ENCODE measurements at places on chromosomes 7 and 10.

DNA sequence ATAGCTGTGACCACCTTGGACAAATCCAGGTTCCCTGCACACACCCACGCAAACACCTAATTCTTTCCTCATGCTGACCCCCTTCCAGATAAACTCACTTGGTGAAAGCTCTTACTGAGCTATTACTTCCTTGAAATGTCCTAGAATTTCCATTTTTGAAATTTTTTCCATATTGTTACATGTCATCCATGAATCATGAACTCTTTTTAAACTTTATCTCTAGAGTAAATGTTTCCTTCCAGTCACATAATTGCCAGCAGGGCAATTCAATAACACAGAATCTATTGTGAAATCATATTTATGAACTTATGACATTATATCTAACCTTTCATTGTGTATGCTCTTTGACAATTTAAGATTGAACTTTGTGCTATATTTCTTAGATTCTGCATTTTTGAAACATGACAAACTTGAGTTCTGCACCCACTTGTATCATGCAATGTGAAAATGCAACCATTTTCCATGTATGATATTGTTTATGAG lies 26.8 kb upstream of the FGL2 start:
- no peak for DNase-seq

DNA sequence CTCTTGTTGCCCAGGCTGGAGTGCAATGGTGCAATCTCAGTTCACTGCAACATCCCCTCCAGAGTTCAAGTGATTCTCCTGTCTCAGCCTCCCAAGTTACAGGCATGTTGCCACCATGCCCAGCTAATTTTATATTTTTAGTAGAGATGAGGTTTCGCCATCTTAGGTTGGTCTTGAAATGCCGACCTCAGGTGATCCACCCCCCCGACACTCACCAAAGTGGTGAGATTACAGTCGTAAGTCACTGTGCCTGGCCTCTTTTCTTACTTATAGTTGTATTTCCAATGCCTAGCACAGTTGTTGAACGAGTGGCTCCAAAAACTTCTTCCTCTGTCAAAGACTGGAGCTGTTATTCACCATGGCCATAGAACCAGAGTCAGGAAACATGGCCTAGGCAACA lies 6.7 kb downstream of the RNF216 start:
- no peak for DNase-seq

- DNase-seq = no peak
Measured at GRCh38 chr10:48214716-48215485, 59.6 kb downstream of the FRMPD2 start.

DNA sequence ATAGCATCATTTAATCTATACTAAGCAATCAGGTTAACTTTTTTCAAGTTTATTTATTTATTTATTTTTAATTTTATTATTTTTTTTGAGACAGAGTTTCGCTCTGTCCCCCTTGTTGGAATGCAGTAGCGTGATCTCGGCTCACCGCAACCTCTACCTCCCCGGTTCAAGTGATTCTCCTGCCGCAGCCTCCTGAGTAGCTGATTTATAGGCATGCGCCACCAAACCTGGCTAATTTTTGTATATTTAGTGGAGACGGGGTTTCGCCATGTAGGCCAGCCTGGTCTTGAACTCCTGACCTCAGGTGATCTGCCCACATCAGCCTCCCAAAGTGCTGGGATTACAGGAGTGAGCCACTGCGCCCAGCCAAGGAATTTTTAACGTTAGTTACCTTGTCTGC lies 635 bp upstream of the MYPN start:
- DNase-seq = no peak

Data from CD4-positive, alpha-beta T cell treated with Interleukin-2 at 100 ng/mL for 4 hours (primary cell).